ENCODE measurements at places on chromosomes 5 and 9.

DNA sequence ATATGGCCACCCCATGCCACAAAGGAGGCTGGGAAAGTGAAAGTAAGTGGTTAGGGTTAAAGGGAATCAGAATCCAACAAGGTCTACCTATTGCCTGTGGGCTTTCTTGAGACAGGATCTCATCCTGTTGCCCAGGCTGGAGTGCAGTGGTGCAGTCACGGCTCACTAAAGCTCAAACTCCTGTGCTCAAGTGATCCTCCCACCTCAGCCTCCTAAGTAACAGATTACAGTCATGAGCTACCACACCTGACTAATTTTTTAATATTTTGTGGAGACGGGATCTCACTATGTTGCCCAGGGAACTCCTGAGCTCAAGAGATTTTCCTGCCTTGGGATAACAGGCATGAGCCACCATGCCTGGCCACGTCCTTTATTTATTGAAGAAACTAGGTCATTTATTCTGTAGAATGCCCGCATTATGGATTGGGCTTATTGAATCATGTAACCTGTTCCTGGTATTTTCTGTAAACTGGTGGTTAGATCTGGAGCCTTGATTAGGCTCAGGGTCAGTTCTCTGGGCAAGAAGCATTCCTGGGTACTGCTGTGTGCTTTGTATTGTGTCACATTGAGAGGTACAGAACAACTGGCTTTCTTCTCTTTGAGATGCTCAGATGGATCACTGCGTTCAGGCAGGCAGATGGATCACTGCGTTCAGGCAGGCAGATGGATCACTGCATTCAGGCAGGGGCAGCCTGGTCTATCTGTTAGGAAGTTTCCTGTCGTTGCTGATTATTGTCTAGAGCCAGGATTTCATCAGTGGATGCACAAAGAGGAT lies 41.6 kb downstream of the ERGIC1 start:
- DNase-seq = no peak

GRCh38 chr9:96565671-96566497 lies 53.8 kb downstream of the CDC14B start:
- DNase-seq = peak; percentile 17

DNA sequence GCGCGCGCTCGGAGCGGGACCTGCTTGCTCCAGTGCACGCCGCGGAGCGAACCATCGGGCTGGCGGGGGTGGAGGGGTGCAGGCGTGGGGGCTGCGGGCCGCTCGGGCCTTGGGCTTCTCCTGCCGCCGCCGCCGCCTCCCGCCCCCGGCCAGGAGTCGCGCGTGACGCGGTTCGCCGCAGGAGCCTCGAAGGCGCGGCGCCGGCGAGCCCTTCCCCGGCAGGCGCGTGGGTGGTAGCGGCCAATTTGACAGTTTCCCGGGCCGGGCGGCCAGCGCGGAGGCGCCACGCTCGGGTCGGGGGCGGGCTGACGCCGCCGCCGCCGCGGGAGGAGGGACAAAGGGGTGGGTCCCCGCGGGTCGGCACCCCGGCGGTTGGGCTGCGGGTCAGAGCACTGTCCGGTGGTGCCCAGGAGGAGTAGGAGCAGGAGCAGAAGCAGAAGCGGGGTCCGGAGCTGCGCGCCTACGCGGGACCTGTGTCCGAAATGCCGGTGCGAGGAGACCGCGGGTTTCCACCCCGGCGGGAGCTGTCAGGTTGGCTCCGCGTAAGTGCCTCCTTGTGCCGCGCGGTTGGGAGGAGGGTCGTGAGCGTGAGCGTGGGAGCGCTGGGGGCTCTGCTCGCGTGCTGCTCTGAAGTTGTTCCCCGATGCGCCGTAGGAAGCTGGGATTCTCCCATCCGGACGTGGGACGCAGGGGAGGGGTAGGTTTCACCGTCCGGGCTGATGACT lies at the start of gene TJP2:
Gene TJP2, plus strand, starts transcription at position 387 of the 725 bp plus-strand sequence. Its CDS starts 96 bp downstream, at position 483.
- DNase-seq = peak; percentile 79

- no peak for DNase-seq
These were observed 457.5 kb downstream of the KIF4B start for GRCh38 chr5:155471027-155471426.

- DNase-seq = no peak
These were observed 136.4 kb downstream of the OLFM1 start for GRCh38 chr9:135223831-135224230.

- DNase-seq = no peak
These were observed 13.8 kb downstream of the AOPEP start for GRCh38 chr9:94740145-94740840.

GRCh38 chr9:32823101-32823500 lies 39.8 kb downstream of the TMEM215 start:
- DNase-seq = no peak

- no peak for DNase-seq
These were observed 78.4 kb upstream of the CKMT2 start for GRCh38 chr5:81154725-81155124.

DNA sequence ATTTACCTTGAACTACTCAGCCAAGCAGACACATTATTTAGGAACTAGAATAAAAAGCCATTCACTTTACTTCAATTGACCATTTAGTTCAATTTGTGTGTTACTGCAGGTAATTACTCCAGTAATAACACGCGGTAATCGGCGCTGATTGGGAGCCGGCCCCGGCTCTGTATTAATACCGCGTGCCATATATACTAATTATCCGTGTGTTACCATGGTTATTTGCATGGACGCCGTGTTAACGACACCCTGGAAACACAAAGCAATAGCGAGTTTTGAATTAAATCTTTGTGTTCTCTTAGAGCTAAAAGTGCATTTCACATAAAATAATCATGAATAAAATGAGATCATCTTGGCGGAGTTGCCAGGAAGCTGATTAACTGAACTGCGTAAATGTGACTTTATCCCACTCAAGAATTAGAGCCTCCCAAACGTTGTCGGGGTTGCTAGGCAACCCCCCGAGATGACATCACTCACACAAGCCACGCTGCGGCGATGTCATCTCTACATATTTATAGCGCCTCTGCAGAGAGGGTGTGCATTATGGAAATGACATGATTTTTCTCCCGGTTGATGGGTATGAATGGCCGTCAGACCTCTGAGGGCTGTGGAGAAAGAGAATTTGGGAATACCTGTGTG lies 41.4 kb upstream of the RNU6ATAC start:
- peak; percentile 87 for DNase-seq

- DNase-seq = no peak
These were observed 15.9 kb downstream of the TRIO start for GRCh38 chr5:14158890-14159666.

DNA sequence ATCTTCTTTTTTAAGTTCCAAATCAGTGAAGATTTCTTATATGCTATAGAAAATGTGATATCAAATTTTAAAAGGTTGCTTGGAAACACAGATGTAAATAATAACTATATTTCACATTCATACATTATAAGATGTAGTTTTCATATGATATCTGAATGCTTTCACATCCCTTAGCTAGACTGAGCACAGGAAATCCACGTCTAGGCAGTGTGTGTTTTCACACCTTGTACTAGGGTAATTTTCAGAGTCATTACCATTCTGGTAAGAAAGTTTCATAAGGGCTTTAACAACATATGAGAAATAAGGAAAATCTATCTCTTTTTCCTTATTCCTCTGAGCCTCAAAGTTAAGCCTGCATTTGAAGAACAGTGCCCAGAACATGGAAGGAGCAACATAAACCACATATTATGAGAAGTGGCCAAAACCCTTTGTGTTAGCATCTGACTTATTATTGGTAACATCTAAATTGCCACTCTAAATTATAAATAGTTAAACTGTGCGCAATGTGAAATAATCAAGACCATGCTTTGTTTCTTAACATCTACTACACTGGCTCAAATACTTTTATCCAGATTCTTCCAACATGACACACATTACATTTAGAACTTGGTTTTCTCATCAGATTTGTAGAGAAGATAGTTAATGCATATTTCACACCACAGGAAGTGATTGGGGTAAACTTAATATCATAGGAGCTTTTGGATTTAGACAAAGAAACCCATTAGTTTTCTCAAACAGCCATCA lies 113.3 kb downstream of the PPP2R2B start:
- no peak for DNase-seq

GRCh38 chr9:110918316-110919049 lies 119.8 kb downstream of the LPAR1 start:
- DNase-seq = no peak

DNA sequence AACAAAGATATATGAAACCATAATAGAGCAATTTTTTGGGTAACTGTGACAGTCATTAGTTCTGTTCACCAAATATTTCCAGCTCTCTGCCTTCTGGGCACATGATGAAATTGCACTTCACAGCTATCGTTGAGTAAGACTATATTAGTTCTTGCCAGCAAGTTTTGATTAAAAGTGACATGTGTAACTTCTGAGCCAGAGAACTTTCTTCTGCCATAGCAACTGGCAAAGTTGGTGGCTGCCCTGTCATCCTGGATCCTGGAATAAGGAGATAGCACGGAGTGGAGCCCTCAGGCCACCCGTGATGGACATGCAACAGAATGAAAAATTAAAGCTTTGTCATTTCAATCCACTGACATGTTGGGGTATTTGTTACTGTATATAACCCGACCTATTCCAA lies 194.4 kb upstream of the VCAN start:
- no peak for DNase-seq

DNA sequence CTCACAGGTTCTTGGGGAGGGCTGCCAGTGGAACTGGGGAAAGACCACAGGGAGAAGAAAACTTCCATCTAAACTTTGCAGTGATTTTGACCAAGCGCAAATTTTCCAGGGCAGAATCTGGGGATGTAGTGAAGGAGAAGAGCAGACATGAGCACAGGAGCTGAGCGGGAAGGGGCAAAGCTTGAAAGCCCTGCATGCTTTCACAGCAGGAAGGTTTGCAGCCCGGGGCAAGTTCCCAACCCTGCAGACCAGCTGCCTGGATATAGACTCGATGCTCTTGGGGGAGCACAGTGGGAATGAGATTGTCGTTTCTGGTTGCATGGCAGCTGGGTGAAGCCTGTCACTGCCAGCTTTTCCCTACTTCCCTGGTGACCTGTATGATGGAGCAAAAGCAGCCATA lies 276.8 kb upstream of the RORB start:
- DNase-seq = no peak

DNA sequence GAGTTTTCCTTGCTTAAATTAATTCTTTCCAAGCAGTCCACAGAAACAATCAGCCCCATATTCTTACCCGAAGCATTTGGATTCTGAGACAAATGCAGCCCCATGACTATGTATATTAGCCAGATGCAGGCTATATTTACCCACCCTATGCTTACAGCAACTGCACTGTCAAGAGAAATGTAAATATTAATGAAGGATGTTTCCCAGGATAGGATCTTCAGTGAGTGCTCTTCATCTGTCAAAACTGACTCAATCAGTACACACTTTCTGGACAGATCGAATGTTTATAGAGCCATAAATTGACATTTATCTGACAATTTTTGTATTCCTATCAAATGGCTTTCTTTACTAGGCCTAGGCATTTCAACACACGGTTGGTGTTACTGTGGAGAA lies 725.3 kb upstream of the SEMA6A start:
- no peak for DNase-seq

DNA sequence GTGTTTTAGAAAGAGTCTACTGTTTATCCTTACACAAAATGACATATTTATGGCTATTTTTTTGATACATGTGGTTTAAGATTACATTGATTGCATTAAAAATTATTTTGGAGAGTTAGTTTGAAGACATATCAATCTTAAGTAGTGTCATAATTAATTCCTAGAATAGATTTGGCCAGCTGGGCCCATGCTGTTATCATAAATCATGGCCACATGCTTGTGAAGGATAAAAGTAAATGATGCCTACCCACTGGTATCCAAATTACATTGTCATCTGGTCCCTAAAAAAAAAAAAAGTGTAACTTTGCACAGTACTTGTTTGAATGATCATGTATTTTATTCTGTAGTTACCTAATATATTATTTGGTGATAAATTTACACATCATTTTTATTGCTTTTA lies 96.9 kb downstream of the PARP8 start:
- DNase-seq = no peak

DNA sequence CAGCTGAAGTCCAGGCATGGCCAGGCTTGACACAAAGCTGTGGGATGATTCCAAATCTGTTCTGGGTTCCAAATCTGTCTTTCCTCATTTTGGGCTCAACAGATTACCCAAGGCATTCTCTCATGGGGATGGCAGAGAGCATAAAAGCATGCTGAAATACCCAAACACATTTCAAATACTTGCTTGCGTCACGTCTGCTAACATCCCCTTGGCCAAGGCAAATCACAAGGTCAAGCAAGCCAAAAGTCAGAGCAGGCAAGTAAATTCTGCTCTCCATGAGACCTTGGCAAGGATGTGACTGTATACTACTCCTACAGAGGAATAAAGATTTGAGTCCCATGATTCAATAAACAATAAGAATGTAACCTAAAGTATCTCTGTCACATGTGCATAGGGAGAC lies 306.7 kb downstream of the EPB41L4A start:
- DNase-seq = no peak

DNA sequence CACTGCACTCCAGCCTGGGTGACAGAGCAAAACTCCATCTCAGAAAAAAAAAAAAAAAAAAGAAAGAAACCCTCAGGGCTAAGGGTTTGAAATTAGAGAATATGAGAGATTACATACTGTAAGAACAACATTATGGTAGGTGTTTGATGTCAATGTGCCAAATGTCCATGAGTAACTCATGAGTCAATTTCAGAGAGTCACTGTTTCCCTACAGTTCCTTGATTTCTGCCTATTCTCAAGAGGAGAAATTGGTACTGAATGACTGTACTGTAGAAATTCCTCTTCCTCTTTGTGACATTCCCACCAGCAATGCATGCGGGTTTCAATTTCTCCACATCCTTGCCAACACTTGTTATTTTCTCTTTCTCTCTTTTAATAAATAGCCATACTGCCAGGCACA lies 35.2 kb downstream of the MARVELD2 start:
- DNase-seq = no peak

DNA sequence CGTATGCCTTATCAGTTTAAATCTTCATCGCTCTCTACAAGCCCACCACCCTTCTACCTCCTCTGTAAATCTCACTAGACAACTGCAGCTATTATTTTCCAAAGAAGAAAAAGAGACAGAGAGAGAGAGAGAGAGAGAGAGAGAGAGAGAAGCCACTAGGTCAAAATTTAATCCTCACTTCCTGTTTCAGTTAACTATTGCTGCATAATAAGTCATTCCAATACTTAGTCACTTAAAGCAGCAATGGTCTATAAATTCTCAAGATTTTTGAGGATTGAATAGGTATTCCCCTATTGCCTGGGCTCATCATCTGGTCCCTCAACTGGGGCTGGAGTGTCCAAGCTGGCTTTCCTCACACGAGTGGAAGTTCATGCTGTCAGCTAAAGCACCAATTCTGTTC lies 68.8 kb downstream of the ITGA1 start:
- no peak for DNase-seq

DNA sequence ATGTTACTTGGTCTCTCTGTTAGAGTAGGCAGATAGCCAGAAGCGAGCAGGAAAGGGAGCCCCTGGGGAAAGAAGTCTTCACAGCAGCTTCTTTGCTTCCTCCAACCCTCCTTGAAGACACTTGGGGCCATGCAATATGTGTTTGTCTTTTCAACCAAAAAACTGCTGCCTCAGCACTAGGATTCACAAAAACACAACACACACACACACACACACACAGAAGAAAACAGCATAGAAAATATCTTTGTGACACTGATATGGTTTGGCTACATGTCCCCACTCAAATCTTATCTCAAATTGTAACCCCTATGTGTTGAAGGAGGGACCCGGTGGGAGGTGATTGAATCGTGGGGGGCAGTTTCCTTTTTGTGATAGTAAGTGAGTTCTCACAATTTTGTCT lies 133.3 kb downstream of the CDH12 start:
- DNase-seq = no peak

Data from hindlimb muscle (tissue), 1 donor.